Activated CD4-positive, alpha-beta T cell treated with anti-CD3 and anti-CD28 coated beads for 24 hours (primary cell): ENCODE measurements at places on chromosomes 7 and 10.

DNA sequence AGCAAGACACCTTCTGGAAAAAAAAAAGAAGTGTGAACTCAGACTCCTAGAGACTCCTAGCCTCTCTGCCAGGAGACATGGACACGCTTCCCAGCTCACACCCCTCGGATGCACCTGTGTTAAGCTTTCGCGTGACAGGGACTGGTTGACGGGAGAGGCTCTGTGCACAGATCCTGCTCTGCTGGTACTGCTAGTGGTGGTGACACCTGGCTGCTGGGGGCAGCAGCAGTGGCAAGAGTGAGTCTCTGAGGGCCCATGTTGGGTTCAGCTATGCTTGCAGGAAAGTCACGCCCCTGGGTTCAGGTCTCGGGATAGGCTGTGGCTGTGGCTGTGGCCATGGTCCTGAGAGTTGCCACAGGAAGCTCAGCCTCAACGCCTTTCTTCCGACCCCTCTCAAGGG, 81.1 kb downstream of the XRCC2 start:
- no peak for DNase-seq

DNA sequence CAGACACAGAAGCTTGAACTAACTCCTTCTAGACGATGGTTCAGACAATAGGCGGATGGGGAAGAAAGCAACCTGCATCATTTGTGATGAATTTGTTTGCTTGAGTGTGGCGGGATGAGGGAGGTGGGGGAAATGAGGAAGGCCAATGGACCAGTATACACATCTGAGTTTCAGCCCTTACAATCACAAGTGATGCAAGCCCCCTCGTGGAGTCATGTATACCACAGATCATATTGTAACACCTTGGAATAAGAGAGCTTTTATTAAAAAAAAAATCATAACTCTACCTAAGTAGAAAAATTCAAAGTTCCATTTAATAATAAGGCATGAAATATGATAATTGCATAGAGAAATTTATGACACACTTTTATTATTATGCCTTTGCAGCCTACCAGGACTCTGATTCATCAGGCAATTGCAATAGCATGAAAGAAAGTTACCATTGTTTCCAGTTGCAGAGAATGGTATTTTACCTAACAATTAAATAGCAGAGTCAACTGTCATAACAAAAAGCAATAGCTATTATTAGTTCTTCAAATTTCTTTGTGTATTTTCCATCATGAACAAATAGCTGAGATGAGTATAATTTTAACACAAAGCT, 230.2 kb upstream of the AKR1E2 start:
- DNase-seq: no peak

GRCh38 chr7:77797734-77798393, 370 bp downstream of the TMEM60 start:
- peak; percentile 6 for DNase-seq

GRCh38 chr7:92448205-92448747, 994 bp downstream of the GATAD1 start:
- peak; percentile 18 for DNase-seq

DNA sequence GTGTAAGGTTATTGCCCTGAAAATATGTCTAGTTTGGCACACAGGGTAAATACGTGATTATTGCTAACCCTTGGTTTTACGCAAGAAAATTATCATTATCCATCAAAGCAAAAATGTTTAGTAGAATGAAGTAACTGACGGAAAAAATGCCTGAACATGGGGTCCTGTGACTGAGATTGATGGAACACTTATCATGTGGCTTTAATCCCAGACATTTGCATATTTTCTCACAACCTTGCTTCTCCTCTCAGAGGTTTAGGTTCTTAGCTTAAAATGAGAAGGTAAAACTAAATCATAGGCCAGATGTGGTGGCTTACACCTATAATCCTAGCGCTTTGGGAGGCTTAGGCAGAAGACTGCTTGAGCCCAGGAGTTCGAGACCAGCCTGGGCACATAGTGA, 1010.7 kb downstream of the LRMDA start:
- no peak for DNase-seq

DNA sequence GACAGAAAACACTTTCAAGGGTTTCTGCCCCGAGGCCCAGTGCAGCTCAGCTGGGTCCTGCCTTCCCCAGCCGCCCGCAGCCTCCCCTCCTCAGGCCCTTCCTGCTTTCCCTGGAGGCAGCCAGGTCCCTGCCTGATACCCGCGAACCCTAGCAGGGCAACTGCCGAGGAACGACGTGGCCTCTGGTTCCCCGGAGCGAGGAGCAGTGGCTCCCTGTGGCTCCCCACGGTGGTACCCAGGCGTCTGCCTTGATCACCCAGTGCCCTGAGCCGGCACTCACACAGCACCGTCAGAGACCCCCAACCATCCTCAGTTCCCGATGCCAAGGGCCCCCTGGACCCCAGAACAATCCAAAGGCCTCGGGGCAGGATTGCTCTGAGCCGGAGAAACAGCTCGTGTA, 58.3 kb downstream of the CFAP46 start:
- no peak for DNase-seq

DNA sequence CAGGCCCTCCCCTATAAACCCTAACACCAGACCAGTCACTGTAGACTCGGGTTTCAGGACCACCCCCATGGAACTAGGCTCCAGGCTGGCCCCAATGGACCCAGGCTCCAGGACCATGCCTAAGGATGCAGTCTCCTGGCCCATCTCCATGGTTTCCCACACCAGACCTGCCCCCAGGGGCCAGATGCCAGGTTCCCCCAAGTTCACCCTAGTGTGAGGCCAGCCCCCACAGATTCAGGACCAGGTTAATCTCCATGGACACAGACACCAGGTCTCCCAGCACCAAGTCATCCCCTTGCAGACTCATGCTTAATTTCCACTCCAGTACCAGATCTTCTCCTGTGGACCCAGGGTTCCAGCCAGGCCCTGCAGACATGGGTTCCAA, 103.8 kb upstream of the LANCL2 start:
- no peak for DNase-seq

DNA sequence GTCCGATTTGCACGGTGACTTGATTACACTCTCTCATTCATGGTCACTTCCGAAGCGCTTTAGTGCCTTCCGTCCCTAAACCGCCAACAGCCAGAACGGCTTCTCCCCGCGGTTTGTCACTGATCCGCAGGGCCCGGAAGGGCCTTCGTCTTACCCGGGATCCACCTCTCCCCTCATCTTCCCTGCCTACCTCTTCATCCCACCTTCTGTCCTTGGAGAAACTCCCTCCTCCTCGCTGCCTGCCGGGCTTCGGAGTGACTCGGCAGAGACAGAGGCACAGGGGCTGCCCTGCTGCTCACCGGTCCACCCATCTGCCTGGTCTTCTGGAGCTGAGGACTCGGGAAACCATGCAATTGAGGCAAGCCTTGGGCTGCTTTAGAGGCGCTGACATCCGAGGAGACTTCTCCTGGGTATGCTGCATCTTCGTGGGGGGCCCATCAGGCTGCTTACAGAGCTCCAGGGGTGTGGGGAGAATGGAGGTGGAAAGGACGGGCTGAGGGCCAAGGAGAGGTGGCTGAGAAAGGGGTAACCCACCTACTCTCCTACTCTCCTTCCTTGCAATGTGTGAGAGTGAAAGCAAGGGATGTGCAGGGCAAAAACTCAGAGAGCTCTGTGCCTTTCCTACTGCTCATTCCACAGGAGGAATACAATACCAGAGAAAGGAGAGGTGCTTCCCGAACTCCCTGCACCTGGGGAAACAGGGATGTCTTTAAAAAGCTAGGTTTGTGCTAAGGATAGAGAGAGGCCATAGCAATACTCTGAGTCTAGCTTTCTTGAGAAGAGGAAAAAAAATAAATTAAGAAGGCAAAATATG, 1.0 kb upstream of the HOXA11 start:
- no peak for DNase-seq

GRCh38 chr10:49359349-49360270, 36.3 kb downstream of the DRGX start:
- no peak for DNase-seq

DNA sequence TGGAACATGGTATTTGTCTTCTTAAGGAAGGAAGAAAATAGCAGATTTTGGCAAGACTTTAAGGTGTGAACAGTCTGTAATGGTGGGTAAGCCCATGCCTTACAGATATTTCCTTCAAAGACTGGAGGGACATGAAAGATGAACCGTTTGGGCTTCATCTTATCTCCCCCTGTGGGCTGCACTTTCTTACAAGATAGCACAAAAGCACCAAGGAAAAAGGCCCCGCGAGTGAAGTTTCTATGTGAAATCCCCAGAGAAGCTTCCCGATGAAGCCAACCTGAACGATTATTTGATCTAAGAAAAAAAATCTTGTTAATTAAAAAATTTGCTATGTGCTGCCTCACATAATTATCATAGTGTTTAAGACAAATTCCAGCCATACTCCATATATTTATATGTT, 91.5 kb downstream of the NRP1 start:
- no peak for DNase-seq

- DNase-seq: no peak
Measured at GRCh38 chr7:102182016-102182415, 104.7 kb upstream of the SH2B2 start.

GRCh38 chr7:111091593-111092358, 849 bp downstream of the LRRN3 start:
- DNase-seq: no peak

GRCh38 chr7:120014925-120015465, 258.0 kb upstream of the KCND2 start:
- no peak for DNase-seq

GRCh38 chr7:27078616-27079233, 17.1 kb downstream of the HOXA1 start:
- no peak for DNase-seq

- DNase-seq: no peak
Measured at GRCh38 chr7:16616542-16616941, 29.0 kb downstream of the ANKMY2 start.

DNA sequence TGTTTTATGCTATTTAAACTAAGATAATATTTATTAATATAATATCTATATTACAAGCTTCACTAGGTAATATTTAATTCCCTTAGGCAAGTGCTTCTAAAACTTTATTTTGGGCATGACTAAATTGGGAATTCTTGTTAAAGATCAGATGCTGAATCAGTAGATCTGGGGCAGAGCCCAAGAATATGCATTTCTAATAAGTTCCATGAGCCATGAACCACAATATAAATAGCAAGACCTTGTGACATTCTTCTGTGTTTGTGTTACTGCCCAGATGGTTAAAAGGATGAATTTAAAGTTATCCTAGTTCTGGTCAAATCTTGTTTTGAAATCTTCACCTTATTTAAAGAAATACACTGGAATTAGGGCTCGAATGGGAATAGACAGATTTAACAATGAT, 258.4 kb upstream of the CACNA2D1 start:
- DNase-seq: no peak

GRCh38 chr10:103333934-103334520, 16.9 kb downstream of the PCGF6 start:
- DNase-seq: no peak

DNA sequence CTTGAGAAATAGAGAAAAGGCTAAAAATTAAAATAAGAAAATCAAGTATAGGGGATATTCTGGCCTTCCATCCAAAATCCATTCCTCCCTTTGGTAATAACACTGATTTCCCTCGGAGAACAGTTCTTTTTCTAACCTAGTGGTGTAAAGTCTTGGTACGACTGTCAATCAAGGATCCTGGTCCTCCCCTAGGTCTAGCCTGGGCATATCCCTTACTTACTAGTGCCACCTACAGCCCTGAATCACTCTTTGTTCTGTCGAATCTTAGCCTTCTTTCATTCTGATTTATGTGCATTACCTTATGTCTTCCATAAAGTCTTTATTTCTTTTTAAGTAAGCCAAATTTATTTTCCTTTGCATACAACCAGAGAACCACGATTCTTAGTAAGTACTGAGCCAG, 298.7 kb upstream of the LRRTM3 start:
- no peak for DNase-seq

DNA sequence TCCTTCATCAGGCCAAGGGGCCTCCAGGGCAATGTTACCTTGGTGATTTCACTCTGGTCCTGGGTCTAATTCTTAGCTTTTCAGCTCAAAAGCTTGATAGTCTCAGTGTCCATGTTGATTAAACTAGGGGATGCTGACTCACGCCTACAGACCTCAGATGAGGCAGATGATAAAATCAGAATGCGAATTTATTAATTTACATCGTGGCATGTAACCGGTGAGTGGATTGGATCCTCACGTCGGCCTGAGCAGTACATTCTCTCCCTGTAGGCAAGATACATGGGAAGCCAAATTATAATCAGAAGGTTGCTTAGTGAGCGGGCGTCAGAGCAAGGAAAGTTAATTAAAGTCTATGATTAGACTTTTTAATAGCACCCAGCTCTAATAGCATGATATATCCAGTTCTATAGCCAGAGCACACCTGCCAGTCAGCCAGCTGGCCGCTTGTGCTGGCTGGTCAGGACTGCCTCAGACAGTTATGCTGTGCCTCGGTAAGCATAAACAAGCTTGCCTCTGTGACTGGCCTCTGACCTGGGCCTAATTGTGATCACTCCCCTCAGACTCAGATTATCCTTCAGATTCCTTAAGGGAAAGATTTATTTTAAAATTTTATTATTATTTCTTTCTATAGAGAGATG, 20.2 kb upstream of the CPA5 start:
- no peak for DNase-seq

DNA sequence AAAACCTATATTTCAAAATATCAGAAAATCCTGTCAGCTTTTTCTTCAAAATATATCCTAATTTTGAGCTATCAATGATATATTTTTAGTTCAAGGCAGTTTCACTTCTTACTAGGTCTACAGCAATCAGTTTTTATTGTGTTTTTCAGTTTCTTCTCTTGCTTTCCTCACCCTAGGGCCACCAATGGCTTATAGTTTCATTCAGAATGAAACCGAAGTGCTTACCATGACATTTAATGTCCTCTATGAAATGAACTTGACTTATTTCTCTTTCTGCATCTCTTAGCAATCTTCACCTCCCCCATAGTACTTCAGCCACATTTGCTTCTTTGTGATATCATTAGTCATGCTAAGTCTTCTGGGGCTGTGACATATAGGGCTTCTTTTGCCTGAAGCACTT, 100.3 kb downstream of the ARL5B start:
- no peak for DNase-seq

DNA sequence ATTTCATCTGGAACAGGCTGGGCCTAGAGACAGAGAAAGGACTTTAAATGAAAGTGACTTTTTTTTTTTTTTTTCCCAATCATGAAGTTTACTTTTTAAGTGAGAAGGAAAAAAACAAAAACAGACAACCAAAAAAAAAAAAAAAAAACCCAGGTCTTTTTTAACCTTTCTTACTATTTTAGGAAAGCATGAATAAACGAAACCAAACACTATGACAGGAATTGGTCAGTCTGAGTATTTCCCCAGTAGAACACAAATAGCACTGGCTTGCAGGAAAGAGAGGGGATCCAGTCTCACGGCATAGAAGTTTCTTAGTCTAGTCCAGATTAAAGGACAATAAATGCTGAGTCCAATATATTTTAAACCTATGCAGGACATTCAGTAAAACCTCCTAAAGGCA, 180.5 kb upstream of the CCDC6 start:
- DNase-seq: no peak

- no peak for DNase-seq
Measured at GRCh38 chr7:7996568-7996967, 28.0 kb downstream of the GLCCI1 start.
